Activated CD8-positive, alpha-beta memory T cell treated with anti-CD3 and anti-CD28 coated beads, Interleukin-2, amount 10 ng/mL, durations not matched to agents 7 days and 5 days (primary cell): ENCODE measurements at places on chromosomes 11 and 22. TPM values are rescaled to one million over a fixed set of nuclear protein-coding genes. Genes with fewer than 3 reads are reported as not detected.

The RFPL2 gene
- total RNA-seq = 0.16 TPM

The FOLR2 gene
- total RNA-seq = not detected

The RPS3 gene
- 2,848 TPM for total RNA-seq

The P4HA3 gene
- not detected for total RNA-seq

The MMP8 gene
- not detected for total RNA-seq

The ZNF408 gene
- 15.0 TPM for total RNA-seq

GRCh38 chr11:30412509-30412908 lies 89.6 kb downstream of the ARL14EP start:
- H3K27me3 ChIP-seq = peaks cover 7% of the 10 kb centered on the region
- no peaks in the 10 kb centered on the region for H3K36me3 ChIP-seq
- H3K27ac ChIP-seq = no peak overlapping the region
- no peak for DNase-seq
- no peaks in the 10 kb centered on the region for H3K4me1 ChIP-seq

GRCh38 chr11:28618416-28618815 lies 510.2 kb downstream of the METTL15 start:
- no peaks in the 10 kb centered on the region for H3K27me3 ChIP-seq
- no peaks in the 10 kb centered on the region for H3K4me1 ChIP-seq
- no peak for DNase-seq
- H3K36me3 ChIP-seq = no peaks in the 10 kb centered on the region
- H3K27ac ChIP-seq = no peak overlapping the region

DNA sequence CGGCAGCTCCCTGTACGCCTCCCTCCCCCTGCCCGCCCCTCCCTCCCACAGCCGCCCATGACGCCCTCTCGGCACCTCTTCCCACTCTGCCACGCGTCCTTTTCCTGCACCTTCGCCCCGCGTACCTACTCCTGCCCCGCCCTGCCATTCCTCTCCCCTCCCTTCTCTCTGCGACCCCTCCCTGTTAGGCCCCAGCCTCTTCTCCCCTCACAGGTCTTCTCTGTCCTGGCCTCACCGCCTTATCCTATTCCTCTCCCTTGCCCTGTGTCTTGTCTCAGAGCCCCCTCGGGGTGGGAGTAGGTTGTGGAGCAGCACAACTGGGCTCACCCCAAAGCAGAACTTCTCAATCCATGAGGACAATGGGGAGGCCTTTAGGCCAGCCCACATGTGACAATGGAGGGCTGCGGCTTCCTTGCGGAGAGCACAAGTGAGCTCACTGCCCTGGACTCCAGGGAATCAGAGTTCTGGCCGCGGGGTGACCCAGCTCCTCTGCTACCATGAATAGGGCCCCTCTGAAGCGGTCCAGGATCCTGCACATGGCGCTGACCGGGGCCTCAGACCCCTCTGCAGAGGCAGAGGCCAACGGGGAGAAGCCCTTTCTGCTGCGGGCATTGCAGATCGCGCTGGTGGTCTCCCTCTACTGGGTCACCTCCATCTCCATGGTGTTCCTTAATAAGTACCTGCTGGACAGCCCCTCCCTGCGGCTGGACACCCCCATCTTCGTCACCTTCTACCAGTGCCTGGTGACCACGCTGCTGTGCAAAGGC lies 539 bp downstream of the SLC35C1 start:
- H3K27me3 ChIP-seq = no peaks in the 10 kb centered on the region
- peak overlapping the region; percentile 93 for H3K27ac ChIP-seq
- H3K36me3 ChIP-seq = peaks cover 15% of the 10 kb centered on the region

DNA sequence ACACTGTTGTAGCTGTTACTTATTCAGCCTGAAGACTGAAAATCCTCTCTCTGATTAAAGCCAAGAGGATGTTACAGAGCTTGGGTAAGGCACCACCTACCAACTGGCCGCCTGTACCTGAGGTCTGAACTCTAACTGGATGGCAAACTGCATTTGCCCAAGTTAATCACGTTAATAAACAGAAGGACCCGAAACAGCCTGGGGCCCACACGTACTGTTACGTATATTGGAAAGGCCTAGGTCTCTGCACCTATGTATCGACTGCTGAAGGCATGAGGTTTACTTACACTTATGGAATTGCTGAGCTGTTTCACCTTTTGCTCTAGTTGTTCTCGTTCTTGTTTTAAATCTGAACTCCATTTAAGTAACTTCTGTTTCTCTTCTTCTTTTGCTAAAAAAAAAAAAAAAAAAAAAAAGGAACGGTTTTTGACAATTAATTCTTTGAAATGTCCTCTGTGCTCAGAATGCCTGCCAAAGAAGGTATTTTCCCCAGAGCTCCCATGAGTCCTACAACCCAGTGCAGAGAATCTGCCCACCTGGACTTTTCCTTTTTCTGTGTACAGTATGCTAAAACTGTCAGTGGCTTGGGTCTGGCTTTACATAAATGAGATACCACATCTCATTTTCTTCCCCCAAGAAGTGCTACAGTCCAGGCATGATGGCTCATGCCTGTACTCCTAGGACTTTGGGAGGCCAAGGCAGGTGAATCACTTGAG lies 13.1 kb downstream of the LARGE2 start:
- no peak overlapping the region for H3K27ac ChIP-seq
- H3K36me3 ChIP-seq = peaks cover 4% of the 10 kb centered on the region
- no peaks in the 10 kb centered on the region for H3K27me3 ChIP-seq
- no peak for DNase-seq
- no peak overlapping the region for H3K4me3 ChIP-seq

- H3K36me3 ChIP-seq = peaks cover 51% of the 10 kb centered on the region
- H3K4me3 ChIP-seq = peak overlapping the region; percentile 12
- H3K4me1 ChIP-seq = peaks cover 53% of the 10 kb centered on the region
- no peaks in the 10 kb centered on the region for H3K27me3 ChIP-seq
- peak overlapping the region; percentile 35 for H3K27ac ChIP-seq
Measured at GRCh38 chr11:104653407-104653806, 244.9 kb downstream of the CASP12 start.

- no peak overlapping the region for H3K27ac ChIP-seq
- no peaks in the 10 kb centered on the region for H3K27me3 ChIP-seq
- H3K4me1 ChIP-seq = peaks cover 6% of the 10 kb centered on the region
- H3K36me3 ChIP-seq = peaks cover 3% of the 10 kb centered on the region
- no peak overlapping the region for H3K4me3 ChIP-seq
- no peak for DNase-seq
Measured at GRCh38 chr11:2701898-2702434, 2.2 kb upstream of the KCNQ1OT1 start.

DNA sequence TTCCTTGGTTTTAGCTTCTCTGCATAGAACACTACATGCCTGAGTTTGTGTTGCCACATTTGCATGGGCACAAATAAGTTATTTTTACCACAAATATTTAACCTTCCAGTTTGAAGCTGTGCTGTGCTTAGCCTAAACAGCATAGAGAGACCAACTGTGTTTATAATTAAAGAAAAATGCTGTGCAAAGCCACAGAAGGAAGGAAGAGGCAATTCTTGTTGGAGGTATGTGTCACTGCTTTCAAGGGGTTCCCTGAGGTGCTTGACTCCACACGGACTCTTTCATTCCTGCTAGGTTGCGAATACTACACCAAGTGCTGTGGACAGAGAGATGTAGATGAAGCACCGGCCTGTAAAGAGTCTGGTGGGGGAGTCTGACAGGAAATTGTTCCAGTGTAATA lies 47.6 kb upstream of the OLFML1 start:
- H3K27ac ChIP-seq = no peak overlapping the region
- no peak for DNase-seq
- peaks cover 14% of the 10 kb centered on the region for H3K4me1 ChIP-seq
- no peak overlapping the region for H3K4me3 ChIP-seq
- H3K27me3 ChIP-seq = no peaks in the 10 kb centered on the region

DNA sequence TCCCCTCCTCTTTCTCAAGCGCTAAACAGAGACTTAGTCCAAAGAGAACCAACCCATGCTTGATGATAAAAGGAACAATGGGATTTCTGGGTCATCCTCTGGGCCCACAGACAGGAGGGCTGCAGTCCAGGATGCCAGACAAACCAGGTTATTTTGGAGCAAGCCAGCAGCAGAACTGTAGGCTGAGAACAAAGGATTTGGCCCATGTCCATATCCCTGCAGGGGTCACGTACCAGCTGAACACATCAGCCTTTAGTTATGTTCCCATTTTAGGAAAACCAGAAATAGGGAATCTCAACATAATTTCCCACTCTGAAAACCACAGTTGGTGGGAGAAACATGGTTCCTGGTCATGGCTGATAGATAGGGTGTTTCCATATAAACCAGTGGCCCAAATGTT lies 533.6 kb upstream of the CADM1 start:
- H3K27ac ChIP-seq = no peak overlapping the region
- H3K27me3 ChIP-seq = no peaks in the 10 kb centered on the region
- no peak for DNase-seq
- no peaks in the 10 kb centered on the region for H3K4me1 ChIP-seq
- no peaks in the 10 kb centered on the region for H3K36me3 ChIP-seq

- H3K4me3 ChIP-seq = no peak overlapping the region
- peaks cover 13% of the 10 kb centered on the region for H3K4me1 ChIP-seq
- DNase-seq = no peak
- H3K36me3 ChIP-seq = peaks cover 48% of the 10 kb centered on the region
- no peaks in the 10 kb centered on the region for H3K27me3 ChIP-seq
Measured at GRCh38 chr11:121494355-121495099, 41.8 kb upstream of the SORL1-AS1 start.
